ENCODE measurements at places on chromosomes 11 and 22.
A peak's percentile ranks its signal among the peaks of the same experiment; 100 is the strongest.

DNA sequence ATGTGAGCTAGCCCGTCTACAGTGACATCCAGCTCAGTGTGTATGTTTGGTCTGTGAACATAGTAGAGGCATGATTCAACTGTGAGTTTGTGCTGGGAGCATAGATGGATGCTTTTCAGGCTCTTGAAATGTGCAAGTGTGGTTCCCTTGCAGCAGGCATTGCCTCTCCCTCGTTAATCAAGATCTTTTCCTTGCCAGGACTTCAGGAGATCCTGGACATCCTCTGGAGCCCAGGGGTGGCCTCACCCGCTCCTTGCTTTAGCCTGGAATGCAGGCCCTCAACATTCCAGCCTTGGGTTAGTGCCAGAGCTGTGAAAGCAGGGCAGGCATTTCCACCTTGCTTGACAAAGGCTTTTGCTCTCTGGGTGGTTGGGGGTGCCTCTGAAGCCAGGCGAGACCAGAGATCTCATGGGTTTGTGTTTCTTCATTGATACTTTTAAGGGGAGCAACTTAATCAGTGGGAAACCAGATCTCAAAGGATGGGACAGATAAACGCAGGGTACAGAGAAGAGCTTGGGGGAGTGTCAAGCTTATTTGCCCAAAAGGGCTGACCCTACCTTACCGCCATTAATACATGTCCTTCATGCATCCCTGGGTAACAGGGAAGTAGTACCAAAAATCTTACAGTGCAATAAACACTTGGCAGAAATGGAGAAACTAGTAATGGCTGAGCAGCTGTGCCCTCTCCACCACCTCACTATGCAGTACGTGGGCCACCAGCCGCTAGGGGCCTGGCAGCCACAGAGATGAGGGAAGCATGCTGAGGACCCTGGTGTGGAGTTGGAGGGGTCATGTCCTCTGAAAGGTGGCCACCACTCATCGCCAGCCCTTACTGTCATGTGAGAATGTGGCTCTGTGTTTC, 72.1 kb downstream of the PTPRJ start:
- peaks cover 27% of the 10 kb centered on the region for H3K4me1 ChIP-seq
- no peaks in the 10 kb centered on the region for H3K27me3 ChIP-seq
- no peak for DNase-seq
- H3K27ac ChIP-seq: no peak overlapping the region
- no peak overlapping the region for H3K4me3 ChIP-seq

GRCh38 chr22:46336119-46337078, 885 bp downstream of the TRMU start:
- peak overlapping the region; percentile 84 for H3K27ac ChIP-seq
- H3K4me3 ChIP-seq: peak overlapping the region; percentile 98
- H3K4me1 ChIP-seq: peaks cover 25% of the 10 kb centered on the region
- H3K27me3 ChIP-seq: no peaks in the 10 kb centered on the region
- peak; percentile 26 for DNase-seq

GRCh38 chr11:86805873-86806310, 5.5 kb downstream of the PRSS23 start:
- no peaks in the 10 kb centered on the region for H3K36me3 ChIP-seq
- H3K4me1 ChIP-seq: no peaks in the 10 kb centered on the region
- H3K27ac ChIP-seq: no peak overlapping the region
- DNase-seq: no peak

- H3K27ac ChIP-seq: no peak overlapping the region
- H3K4me3 ChIP-seq: no peak overlapping the region
- DNase-seq: no peak
- no peaks in the 10 kb centered on the region for H3K36me3 ChIP-seq
- no peaks in the 10 kb centered on the region for H3K4me1 ChIP-seq
Observed at GRCh38 chr22:47786650-47787290, 1024.3 kb downstream of the TBC1D22A start.

GRCh38 chr22:23077627-23078461, 7.5 kb downstream of the GNAZ start:
- H3K27ac ChIP-seq: no peak overlapping the region
- peaks cover 7% of the 10 kb centered on the region for H3K4me1 ChIP-seq
- DNase-seq: no peak
- H3K36me3 ChIP-seq: no peaks in the 10 kb centered on the region
- H3K27me3 ChIP-seq: no peaks in the 10 kb centered on the region
- no peak overlapping the region for H3K4me3 ChIP-seq

GRCh38 chr11:61954851-61955421, 4.8 kb downstream of the BEST1 start:
- H3K36me3 ChIP-seq: no peaks in the 10 kb centered on the region
- DNase-seq: no peak
- H3K4me3 ChIP-seq: no peak overlapping the region
- no peak overlapping the region for H3K27ac ChIP-seq
- peaks cover 5% of the 10 kb centered on the region for H3K4me1 ChIP-seq

- H3K4me3 ChIP-seq: no peak overlapping the region
- H3K27me3 ChIP-seq: peaks cover 10% of the 10 kb centered on the region
- H3K27ac ChIP-seq: no peak overlapping the region
- no peak for DNase-seq
Observed at GRCh38 chr11:124467381-124467927, 22.0 kb upstream of the OR8B8 start.

GRCh38 chr11:130315354-130315970, 745 bp upstream of the ZBTB44 start:
- H3K4me3 ChIP-seq: peak overlapping the region; percentile 75
- peaks cover 37% of the 10 kb centered on the region for H3K4me1 ChIP-seq
- DNase-seq: peak; percentile 11
- peak overlapping the region; percentile 96 for H3K27ac ChIP-seq

GRCh38 chr11:11952036-11952435, 56.4 kb downstream of the DKK3 start:
- no peaks in the 10 kb centered on the region for H3K27me3 ChIP-seq
- H3K4me1 ChIP-seq: no peaks in the 10 kb centered on the region
- H3K36me3 ChIP-seq: peaks cover 91% of the 10 kb centered on the region

GRCh38 chr11:330694-331357, 10.2 kb upstream of the IFITM3 start:
- H3K27me3 ChIP-seq: no peaks in the 10 kb centered on the region
- no peaks in the 10 kb centered on the region for H3K36me3 ChIP-seq
- peak; percentile 89 for DNase-seq
- peaks cover 84% of the 10 kb centered on the region for H3K4me1 ChIP-seq

DNA sequence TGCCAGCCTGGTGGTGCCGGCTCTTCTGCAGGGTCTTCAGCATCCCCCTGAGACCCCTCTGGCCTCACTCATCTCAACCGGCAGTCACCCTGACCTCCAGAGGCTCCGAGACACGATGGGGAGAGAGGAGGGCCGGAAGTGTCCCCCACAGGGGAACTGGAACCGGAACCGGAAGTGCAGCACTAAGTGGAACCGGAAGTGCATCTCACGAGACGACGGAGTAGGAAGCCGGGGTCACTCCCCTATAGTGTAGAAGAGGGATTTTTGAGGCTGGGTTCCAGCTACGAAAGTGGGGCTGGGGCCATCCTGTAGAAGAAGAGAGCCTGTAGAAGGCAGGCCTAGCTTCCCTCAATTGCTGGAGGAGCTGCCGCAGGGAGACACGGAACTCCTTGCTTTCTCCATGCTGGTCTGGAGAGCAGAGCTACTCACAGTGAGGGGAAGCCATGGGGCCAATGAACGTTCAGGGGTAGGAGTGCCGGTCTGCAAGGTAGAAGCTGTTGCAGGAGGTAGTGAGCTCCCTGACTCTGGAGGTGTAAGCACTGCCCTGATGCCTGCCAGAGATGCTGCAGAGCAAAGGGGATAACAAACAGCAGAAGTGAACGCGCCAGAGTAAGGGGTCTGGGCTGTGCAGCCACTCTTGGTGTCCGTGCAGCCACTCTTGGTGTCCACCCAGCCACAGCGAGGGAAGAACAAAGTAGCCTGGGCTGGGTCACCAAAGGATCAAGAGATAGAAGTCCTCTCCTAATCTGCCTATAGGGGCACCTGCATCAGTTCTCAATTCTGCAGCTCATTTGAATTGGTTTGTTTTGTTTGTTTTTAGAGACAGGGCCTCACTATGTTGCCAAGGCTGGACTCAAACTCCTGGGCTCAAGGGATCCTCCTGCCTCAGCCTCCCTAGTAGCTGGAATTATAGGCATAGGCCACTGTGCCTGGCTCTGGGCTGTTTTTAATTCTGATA, 21.9 kb downstream of the SCUBE1 start:
- H3K4me1 ChIP-seq: no peaks in the 10 kb centered on the region
- no peak overlapping the region for H3K4me3 ChIP-seq
- H3K27me3 ChIP-seq: peaks cover 9% of the 10 kb centered on the region
- H3K36me3 ChIP-seq: no peaks in the 10 kb centered on the region

DNA sequence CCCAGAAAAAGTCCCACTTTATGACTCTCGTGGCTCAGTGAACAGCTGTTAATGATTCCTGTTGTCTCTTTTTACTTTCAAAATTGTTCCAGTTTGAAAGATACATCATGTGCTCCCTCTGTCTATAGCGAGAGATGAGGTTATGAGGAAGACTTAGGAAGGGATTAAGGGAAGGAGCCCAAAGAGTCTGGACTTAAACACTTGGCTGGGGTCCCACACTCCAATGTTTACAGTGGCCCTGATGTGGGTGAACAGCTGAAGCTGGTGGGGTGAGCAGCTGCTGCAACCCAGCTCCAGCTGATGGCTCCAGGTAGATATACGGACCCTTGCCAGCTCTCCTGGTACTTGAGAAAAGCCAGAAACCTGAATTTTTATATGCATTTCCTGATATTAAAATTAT, 84.5 kb upstream of the PLET1 start:
- no peaks in the 10 kb centered on the region for H3K4me1 ChIP-seq
- no peak overlapping the region for H3K27ac ChIP-seq
- DNase-seq: no peak
- no peak overlapping the region for H3K4me3 ChIP-seq

DNA sequence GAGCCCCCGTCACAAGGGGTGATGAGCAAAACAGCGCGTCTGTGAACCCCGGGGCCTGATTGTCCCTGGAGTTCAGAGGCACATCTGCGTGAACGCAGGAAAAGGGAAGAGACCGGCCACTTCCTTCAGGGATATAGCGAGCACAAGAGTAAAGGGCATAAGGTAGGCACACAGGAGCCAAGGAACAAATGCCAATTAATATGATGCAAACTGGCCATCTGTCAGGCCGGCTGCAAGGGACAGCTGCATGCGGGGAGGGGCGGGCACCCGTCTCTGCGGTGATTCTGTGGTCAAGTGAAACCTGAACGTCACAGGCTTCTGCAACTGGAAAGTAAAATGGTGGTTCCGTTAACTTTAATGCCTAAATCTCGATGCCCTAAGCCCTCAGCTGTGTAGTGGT, 64.7 kb downstream of the TRIM29 start:
- DNase-seq: no peak
- no peak overlapping the region for H3K27ac ChIP-seq
- H3K4me1 ChIP-seq: no peaks in the 10 kb centered on the region
- peaks cover 2% of the 10 kb centered on the region for H3K27me3 ChIP-seq
- no peak overlapping the region for H3K4me3 ChIP-seq

GRCh38 chr22:38706101-38706900, 557 bp downstream of the GTPBP1 start:
- peak overlapping the region; percentile 80 for H3K27ac ChIP-seq
- H3K36me3 ChIP-seq: peaks cover 40% of the 10 kb centered on the region
- H3K4me3 ChIP-seq: peak overlapping the region; percentile 67
- H3K27me3 ChIP-seq: no peaks in the 10 kb centered on the region

GRCh38 chr11:108751444-108751843, 86.6 kb downstream of the DDX10 start:
- H3K4me3 ChIP-seq: no peak overlapping the region
- H3K36me3 ChIP-seq: no peaks in the 10 kb centered on the region
- no peak overlapping the region for H3K27ac ChIP-seq
- no peaks in the 10 kb centered on the region for H3K4me1 ChIP-seq

DNA sequence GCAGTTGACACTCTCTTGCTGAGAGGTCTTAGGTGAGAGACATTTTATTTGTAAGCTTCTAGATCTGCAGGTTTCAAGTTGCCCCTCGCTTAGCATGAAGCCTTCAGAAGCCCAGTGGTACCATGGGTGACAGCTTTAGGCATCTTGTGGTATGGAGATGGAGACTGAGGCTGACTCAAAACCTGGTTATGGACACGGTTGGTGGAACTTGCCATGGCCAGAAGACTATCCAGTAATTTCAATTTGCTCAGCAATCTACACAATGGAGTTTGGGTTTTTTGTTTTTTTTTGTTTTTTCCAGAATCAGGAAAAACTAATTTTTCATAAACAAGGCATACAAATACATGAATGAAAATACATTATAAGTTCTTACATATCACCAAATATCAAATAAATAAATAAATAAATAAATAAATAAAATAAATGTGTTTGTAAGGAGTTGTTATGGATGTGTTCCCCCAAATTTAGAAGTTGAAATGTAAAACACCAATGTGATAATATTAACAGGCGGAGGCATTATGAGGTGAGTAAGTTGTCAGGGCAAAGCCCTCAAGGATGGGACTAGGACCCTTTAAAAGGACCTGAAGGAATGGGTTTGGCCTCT, 22.6 kb downstream of the ETS1 start:
- H3K4me1 ChIP-seq: peaks cover 7% of the 10 kb centered on the region
- H3K36me3 ChIP-seq: no peaks in the 10 kb centered on the region
- DNase-seq: no peak
- H3K27ac ChIP-seq: no peak overlapping the region

DNA sequence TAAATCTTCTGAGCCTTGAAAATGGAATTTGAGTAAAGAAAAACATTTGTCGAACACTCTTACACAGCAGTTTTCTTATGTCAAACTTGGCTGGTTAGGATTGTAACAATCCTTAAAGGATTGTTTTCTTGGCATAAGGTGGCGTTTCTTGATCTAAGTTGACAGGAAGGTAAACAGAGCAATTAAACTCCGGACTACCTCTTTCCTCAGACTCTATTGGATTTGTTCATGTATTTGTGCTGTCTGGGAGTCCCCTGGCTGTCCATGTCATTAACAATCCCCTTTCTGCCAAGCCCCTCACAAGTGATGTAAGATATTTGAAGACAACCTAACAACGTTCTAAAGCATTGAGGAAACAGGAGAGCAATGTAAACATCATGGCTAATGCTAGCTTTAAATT, 222.5 kb upstream of the SNX19 start:
- DNase-seq: no peak
- no peaks in the 10 kb centered on the region for H3K4me1 ChIP-seq
- no peak overlapping the region for H3K4me3 ChIP-seq
- no peaks in the 10 kb centered on the region for H3K36me3 ChIP-seq
- H3K27me3 ChIP-seq: peaks cover 9% of the 10 kb centered on the region

DNA sequence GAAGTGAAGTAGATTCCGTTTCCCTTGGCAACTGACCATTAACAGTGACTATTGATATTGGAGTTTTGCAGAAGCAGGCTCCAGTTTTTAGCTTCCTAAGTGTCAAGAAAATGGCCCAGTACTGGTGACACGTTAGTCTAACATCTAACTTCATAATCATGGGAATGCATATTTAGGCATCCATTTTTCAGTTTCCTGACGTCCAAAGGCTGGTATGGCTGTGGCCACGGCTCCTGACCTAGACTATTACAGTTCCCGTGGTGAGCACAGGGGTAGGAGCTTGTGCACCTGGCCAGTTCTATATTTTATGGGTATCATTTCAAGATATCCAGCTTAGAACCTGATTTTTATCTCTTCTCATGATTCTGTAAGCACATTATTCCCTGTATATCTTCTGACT, 323.8 kb downstream of the GUCY1A2 start:
- no peak overlapping the region for H3K4me3 ChIP-seq
- no peaks in the 10 kb centered on the region for H3K36me3 ChIP-seq
- no peaks in the 10 kb centered on the region for H3K4me1 ChIP-seq
- H3K27me3 ChIP-seq: no peaks in the 10 kb centered on the region
- H3K27ac ChIP-seq: no peak overlapping the region

GRCh38 chr22:40628354-40629042, 8.0 kb downstream of the MRTFA start:
- H3K4me1 ChIP-seq: no peaks in the 10 kb centered on the region
- no peak overlapping the region for H3K4me3 ChIP-seq
- no peak overlapping the region for H3K27ac ChIP-seq
- H3K36me3 ChIP-seq: no peaks in the 10 kb centered on the region

Data from DND-41 (cell line).